Panc1 (cell line): ENCODE measurements at places on chromosomes 3 and 15. TPM values are rescaled to one million over a fixed set of nuclear protein-coding genes. Genes with fewer than 3 reads are reported as not detected.

GRCh38 chr3:52268036-52268435 is 10.4 kb downstream of the WDR82 start:
- no peak overlapping the region for H3K4me3 ChIP-seq
- no peak for DNase-seq
- H3K27ac ChIP-seq = no peak overlapping the region
- peaks cover 13% of the 10 kb centered on the region for H3K4me1 ChIP-seq
- H3K27me3 ChIP-seq = no peaks in the 10 kb centered on the region
- peaks cover 16% of the 10 kb centered on the region; the same call in 1 of the 2 replicates for H3K36me3 ChIP-seq

GRCh38 chr3:3771567-3771966 is 27.7 kb upstream of the LRRN1 start:
- no peaks in the 10 kb centered on the region for H3K4me1 ChIP-seq
- no peak overlapping the region for H3K27ac ChIP-seq
- DNase-seq = no peak
- H3K27me3 ChIP-seq = no peaks in the 10 kb centered on the region
- H3K36me3 ChIP-seq = no peaks in the 10 kb centered on the region

DNA sequence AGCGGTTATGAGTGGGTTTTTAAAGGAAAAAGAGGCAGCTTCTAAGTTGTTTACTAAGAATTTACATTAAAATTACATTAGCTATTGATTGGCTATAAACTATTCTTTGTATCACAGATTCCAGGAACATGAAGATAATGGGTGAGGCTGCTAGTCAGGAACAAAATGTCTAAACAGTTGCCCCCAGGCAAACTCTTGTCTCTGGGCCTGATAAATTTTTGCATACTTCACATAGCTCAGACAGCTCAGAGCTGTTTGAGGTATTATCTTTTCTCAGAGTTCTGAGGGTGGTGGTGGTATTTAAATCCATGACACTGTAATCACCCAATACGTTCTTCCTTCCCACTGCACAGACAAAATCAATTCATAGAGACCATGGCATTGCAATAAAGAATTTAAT is 2.1 kb upstream of the HACD2 start:
- no peak for DNase-seq
- H3K27ac ChIP-seq = peak overlapping the region; percentile 100
- peak overlapping the region; percentile 92 for H3K4me3 ChIP-seq
- peaks cover 1% of the 10 kb centered on the region for H3K36me3 ChIP-seq

DNA sequence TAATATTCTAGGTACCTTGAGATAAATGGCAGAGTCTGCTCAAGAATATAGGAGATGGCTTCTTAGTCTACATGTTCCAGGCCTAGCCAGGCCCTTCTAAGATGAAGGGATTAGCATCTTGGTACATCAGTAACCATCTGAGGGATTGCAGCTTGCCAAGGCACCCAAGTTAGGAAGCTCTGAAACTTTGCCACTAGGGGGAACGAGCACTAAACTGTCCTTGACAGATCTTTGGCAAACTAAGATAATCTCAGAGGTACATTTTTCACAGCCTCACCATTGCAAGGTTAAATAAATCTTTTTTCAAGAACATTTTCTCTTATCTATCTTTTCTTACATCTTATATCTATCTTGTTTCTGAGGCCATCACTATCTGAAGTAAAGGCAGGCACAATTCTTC is 351.2 kb downstream of the RAP2B start:
- no peaks in the 10 kb centered on the region for H3K27me3 ChIP-seq
- H3K4me3 ChIP-seq = no peak overlapping the region
- no peaks in the 10 kb centered on the region for H3K4me1 ChIP-seq
- no peak for DNase-seq
- H3K27ac ChIP-seq = no peak overlapping the region

TSC22D2 gene
- 43.1 TPM for total RNA-seq
